ENCODE measurements at places on chromosomes 12 and 14.

DNA sequence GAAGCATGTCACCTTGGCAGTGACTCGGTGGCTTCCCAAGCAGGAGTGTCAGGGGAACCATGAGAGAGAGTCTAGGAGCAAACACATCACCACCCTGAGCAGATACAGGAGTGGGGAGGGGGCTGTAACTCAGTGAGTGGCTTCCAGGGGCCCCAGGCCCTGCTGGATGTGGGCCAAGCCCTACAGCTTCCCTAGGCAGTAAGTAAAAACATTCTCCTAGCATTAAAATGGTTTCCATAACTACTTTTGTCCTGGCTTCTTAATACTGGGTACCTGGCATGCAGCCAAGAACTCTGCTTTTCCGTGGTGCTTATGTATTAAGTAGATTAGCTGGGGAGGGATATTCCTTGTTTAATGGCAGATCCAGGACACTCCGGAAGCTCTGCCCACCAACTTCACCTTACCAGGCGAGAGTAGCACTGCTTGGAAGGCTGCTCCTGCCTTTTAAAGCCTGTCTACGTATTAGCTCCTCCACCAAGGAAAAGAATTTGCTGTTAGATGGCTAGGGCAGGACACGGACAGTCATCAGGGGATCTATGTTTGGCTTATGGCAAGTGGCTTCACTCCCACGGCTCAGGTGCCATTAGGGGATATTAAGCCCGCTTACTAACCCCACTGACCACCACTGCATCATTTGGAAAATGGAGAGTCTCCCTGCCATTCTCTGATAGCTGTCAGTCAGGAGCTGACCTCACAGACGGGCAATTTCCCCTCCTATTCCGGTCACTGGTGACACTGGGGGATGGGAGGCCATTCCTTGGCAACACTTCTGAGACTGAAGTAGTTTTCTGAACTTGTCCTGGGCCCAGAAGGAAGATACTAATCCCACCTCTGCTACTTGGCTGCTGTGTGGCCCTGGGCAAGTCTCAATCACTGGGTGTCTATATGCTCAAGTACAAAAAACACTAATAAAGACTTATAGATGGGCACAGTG, 22.8 kb downstream of the OTUB2 start:
- DNase-seq, result peak; percentile 14

- peak; percentile 55 for DNase-seq
Observed at GRCh38 chr12:81492131-81492720, 266.9 kb downstream of the PPFIA2 start.

DNA sequence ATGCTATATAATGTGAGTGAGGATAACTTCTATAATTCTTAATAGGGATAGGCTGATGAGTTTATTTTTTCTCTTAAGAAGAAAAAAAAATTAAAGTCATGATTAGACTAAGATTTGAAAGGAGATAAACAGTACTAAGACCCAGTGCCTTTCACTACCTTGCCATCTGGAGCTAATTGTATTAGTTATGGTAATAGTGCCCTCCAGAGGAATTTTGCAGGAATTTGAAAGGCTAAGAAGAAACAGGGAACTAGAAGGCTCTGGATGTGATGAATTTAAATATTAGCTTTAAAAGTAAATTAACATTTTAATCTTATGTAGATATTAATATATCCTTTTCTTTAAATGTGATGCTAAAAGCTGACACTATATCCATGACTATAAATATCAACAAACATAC, 36.6 kb upstream of the PIK3C2G start:
- DNase-seq, result peak; percentile 77

- no peak for DNase-seq
Observed at GRCh38 chr14:69579476-69579875, 4.8 kb upstream of the CCDC177 start.

DNA sequence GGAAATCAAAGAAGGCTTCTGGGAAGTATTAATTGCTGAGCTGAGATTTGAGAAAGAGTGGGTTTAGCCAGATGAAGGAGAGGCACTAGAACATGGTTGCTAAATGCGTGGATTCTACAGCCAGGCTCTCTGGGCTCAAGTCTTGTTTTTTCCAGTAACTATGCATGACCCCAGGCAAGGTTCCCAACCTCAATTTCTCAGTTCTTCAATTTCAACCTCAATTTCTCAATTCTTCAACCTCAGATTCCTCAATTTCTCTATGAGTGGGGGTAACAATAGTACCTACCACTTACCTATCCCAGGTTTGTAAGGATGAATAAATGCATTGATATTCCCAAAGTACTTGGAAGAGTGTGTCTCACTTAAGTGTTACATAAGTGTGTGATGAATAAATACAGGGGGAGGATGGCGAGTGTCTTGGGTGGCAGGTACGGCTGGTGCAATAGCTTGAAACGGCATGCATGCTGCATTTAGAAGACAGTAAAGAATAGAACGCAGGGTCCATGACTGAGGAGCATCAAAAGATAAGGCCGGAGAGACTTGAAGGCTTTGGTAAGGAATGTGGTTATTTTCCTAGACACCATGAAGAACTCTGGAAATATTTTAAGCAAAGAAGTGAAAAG, 149.1 kb upstream of the ATP2B1 start:
- DNase-seq, result no peak

DNA sequence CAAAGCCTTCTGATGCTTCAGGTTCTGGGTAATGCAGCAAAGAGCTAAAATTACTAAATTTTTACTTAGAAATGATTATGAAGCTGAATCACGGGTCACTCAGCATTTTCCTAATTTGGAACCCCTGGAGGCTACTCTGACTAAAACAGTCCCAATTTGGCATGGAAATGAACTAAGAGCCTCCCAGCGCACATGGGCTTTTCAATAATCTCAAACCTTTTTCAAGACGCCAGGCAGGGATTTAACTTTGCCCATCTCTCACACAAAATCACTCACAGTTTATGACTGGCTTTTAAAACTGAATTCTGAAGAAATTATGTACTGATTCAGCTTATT, 68.3 kb downstream of the LLPH start:
- DNase-seq, result no peak

- no peak for DNase-seq
Observed at GRCh38 chr12:95551913-95552516, 739 bp upstream of the USP44 start.

- no peak for DNase-seq
Observed at GRCh38 chr12:55682087-55682796, 25.5 kb downstream of the ITGA7 start.

DNA sequence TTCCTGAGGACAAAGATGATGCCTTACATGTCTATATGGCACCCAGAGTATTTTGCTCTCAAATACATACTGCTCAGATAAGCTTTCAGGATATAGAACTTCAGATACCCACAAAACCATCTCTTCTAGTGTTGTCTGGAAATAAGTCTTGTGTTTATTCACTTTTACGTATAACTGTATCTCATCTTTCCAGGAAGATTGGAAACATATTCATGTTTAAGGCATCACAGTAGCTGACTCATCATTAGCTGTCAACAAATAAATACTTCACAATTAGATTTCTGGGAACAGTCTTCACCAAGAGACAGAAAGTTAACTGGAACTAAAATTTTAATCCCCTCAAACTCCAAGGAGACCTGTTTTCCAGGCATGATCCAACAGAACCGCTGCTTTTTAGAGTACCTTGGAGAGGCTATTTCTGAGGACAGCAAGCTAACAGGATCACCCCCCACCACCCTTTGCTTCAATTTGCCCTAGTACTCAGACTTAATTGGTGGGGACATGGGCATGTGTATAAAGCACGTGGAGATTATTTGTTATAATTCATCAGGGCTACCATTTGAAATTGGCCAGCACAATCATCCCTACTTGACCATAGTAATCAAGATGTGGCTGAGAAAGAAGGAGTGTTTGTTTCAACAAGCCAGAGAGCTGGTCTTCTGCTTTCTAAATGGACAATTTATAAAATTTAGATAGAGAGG, 129.3 kb upstream of the HIF1A start:
- DNase-seq, result peak; percentile 92

GRCh38 chr12:96472384-96472783, 17.0 kb upstream of the CFAP54 start:
- no peak for DNase-seq

GRCh38 chr12:62910549-62911169, 24.3 kb downstream of the PPM1H start:
- no peak for DNase-seq

- DNase-seq, result no peak
Observed at GRCh38 chr14:69900603-69901002, 21.4 kb downstream of the SMOC1 start.

DNA sequence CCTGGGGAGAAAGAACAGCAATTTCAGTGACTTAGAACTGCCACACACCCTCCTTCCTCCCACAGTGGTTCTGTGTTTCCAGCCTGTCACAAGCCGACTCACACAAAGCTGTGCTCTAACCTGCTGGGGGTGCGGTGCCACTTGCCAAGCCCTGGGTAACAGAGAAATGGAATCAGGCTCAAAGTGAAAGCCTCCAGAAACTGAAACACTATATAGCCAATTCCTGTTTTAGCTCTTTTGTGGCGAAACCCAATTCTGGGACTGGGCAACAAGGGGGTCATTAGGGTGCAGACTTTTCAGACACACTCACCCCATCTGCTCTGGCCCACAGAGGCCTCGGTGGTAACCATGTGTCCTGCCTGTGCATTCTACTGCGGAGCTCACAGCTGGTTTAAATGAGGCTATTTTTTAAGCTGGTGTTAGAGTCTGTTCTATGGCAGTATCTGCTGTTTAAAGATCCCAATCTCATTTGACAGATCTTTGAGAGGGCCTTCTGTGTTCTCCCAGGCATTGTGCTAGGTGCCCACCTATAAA, 15.2 kb upstream of the ACTR6 start:
- DNase-seq, result no peak

DNA sequence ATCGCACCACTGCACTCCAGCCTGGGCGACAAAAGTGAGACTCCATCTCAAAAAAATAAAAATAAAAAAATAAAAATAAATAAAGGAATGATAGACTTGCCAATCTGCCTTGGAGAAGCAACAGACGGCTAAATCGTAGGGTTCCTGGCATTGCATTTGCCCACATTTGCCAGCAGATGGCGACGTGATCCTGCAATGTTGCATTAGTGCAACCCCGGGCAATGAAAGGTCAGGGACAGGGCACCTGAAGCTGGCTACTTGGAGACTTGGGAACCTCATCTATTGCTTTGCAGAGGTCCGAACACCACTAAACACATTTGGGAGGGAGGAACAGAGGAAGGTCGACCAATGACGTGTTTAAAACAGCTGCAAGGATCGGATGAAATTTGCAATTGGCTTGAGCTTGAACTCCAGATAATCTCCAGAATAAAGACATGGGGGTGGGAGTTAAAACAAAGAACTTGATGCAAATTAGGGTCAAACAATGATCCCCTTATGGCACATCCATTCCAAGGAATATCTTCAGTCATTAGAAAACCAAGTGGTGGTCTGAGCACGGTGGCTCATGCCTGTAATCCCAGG, 34.6 kb downstream of the SPRING1 start:
- peak; percentile 76 for DNase-seq

- DNase-seq, result no peak
Observed at GRCh38 chr12:104858611-104859543, 99.2 kb downstream of the SLC41A2 start.

DNA sequence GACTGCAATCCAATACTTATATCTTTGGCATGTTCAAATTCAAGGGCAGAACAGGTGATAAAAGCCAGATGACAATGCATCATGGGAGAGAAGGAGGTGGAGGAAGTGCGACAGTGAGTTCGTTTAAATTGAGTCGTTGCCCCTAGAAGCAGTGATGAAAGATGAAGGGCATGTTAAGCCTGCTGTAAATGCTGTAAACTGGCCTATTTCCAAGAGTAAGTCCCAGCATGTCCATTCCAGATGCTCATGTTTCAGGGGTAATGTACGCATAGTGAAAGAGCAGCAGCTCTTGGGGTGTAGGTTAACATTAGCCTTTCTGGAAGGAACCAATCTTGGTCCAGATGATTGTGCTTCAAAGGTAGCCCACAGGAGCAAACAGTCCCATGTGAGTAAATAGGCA, 97.1 kb downstream of the C2CD5 start:
- peak; percentile 66 for DNase-seq

GRCh38 chr12:95601091-95601961, 50.0 kb upstream of the USP44 start:
- peak; percentile 9 for DNase-seq

GRCh38 chr12:90910958-90911357, 44.0 kb downstream of the CCER1 start:
- DNase-seq, result no peak

DNA sequence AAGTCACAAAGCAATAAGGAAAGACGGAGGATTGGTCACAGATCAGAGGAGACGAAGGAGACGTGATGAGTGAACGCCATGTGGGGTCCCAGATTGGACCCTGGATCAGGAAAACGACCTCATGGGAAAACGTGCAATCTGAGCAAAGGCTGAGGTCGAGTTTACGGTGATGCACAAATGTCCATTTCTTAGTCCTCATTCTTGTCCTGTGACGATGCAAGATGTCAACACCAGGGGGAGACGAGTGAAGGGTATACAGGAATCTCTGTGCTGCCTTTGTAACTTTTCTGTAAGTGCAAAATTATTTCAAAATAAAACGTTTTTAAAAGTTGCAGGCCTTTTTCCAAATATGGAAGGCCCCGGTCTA, 329.8 kb downstream of the MED13L start:
- DNase-seq, result no peak

DNA sequence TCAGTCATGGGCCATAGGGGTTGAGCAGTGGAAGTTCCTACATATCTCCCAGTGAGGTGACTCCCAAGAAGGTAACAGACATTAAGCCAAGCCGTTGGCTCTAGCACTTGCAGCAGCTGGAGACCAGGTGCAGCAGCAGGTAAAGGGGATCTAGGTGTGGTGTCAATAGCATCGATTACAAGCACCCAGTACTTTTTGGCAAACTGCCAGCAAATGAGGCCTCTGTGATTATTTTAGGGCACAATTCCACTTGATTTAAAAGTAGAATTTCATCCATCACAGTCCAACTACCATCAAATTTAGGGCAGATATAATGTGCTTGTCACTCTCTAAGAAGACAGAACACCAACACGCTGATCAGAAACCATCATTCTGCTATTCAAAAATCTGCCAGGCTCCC, 224.1 kb upstream of the EGLN3 start:
- DNase-seq, result no peak

DNA sequence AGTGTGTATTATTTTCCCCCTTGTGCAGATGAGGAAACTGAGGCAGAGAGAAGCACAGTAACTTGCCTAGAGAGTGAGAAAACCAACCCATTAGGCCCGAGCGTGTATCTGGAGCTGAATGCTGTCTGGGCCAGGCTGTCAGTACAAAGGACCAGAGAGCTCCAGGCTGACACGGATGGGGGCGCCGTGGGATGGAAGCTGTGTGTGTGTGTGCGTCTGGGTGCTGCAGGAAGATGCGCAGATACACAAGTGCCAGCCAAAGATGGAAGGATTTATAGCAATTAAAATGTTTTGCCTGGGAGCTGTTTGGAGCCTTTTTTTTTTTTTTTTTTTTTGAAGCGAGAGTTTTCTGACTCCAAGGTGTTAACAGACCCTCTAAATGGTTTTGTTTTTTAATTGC, 53.7 kb upstream of the GPATCH2L start:
- no peak for DNase-seq
